ENCODE measurements at places on chromosomes 5 and 9.

DNA sequence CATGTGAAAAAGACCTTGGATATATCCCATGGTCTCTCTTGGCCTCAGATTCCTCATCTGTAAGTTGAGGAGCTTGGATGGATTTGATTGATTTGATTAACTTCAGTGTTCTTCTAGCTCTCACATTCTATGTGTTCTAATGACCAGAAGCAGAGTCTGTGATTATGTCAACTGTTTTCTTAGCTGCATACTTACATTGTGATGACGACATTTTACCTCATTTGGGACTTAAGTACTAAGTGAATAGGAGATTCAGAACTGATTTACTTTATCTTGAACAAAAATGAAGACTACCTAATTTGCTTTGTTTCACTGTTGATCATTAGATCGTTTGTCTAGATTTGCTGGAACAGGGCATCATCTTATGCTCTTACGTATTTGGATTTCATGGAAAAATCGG, 427.7 kb downstream of the SH3GL2 start:
- DNase-seq, result no peak

- no peak for DNase-seq
Observed at GRCh38 chr9:78543353-78543752, 246.4 kb downstream of the PSAT1 start.

DNA sequence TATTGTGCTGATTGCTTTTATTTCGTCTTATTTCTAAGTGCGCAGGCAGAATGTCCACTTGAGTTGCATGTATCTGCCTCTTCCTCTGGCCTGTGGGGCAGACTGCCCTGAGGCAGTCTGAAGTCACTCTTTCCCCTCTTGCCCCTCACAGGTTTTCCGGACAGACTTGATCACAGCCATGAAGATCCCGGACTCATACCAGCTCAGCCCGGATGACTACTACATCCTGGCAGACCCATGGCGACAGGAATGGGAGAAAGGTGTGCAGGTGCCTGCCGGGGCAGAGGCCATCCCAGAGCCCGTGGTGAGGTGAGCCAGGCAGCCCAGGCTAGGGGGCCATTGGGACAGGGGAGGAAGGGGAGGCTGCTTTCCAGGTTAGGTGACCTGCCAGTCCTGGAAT, 26.4 kb downstream of the JADE2 start:
- no peak for DNase-seq

GRCh38 chr5:72281764-72282499, 38.1 kb downstream of the MRPS27 start:
- no peak for DNase-seq

DNA sequence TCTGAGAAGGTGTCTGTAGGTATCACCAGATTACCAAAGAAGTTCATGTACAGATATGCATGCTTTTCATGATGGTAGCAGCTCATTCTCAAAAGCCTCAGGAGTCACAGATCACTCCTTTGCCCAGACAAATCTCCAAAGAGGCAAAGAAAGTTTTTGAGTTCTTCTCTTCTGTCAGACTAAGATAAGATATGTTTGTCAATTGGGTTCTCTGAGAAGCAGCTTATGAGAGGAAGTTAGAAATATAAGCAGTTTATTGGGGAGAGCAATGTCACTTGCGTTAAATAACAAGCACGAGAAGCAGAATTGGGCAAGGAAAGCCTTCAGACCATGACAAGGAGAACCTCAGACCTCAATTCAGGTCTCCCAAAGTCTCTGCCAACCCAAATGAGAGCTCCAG, 219.2 kb upstream of the KLF4 start:
- DNase-seq, result no peak

- DNase-seq, result no peak
Observed at GRCh38 chr5:133873449-133873848, 95.0 kb downstream of the C5orf15 start.

DNA sequence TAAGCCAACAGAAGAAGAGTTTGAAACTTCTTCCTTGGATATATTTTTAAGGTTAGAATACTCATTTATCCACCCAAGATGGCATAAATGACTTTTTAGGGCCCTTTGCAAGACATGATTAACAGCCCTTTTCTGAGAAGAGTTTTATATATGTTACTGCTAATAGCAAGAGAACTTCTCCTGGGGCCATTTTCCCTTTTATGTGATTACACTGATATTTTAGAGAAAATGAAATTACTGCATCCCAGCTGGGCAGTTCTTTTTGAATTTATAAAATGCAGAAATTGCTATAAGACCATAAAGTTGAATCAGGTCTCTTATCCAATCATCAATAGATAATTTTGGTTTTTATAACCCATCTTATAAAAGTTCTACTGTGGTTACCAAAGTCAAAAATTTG, 161.3 kb upstream of the RFX3 start:
- DNase-seq, result no peak

DNA sequence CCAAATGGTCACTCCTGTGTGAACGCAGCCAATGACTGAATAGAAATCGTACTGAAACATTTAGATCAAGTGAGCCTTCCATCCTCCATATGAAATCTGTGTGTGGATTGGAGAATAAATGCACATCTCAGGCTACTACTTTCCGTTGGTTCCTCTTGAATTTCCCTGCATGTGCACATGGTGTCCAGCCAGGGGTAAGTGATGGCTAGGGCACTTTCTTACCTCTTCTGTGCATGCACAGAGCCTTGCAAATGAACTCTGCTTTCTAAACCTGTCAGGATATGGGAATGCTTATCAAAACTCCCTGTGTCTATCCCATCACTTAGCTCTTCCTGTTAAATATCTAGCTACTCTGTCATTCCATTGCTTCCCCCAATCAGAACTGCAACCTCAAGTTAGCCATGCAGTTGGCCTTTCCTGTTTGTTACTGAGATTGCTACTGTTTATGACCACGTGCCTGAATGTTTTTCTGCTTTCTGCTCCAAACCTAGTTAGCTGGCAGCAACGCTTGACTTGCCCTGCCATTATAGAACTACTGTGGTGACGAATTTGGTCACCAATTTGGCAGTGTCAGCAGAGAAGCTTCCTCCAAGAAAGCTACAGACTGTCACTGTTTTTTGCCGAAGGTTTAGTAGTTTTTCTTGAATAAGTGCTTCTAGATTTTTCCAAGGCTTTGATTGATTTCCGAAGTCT, 661.6 kb downstream of the LRRC70 start:
- no peak for DNase-seq

DNA sequence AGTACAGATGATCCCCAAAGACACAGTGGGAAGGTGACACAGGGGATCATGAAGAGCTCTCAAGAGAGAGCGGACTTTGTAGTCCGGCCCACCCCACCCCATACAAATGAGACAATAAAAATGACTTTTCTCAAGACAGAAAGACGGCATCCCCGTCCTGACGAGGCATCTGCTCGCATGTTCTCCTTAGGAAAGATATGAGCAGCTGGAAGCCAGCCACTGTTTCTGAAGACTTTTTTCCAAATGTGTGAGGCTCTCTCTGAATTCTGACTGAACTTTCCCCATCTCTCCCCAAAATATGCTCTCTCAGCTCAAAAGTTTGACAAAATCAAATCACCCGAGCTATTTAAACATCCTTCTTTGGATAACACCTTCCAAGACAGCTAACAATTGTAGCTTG, 105.2 kb downstream of the RFK start:
- no peak for DNase-seq

DNA sequence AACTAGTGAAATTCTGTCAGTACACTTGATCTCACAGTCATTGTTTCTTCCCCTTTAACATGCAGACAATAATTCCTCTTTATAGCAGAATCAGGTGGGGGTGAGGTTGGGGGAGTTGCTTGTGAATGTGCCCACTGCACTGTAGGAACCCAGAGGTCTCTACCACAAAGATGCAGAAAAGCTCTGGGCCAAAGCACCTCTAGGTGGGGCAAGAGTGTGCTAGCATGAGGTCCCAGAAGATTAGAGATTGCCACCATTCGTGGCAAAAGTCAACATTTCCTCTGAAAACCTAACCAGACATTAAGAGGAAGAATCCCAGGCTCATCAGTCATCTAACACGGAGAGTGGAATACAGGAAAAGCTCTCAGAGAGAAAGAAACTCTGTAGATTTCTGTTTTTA, 74.5 kb downstream of the PTCD2 start:
- DNase-seq, result peak; percentile 7

DNA sequence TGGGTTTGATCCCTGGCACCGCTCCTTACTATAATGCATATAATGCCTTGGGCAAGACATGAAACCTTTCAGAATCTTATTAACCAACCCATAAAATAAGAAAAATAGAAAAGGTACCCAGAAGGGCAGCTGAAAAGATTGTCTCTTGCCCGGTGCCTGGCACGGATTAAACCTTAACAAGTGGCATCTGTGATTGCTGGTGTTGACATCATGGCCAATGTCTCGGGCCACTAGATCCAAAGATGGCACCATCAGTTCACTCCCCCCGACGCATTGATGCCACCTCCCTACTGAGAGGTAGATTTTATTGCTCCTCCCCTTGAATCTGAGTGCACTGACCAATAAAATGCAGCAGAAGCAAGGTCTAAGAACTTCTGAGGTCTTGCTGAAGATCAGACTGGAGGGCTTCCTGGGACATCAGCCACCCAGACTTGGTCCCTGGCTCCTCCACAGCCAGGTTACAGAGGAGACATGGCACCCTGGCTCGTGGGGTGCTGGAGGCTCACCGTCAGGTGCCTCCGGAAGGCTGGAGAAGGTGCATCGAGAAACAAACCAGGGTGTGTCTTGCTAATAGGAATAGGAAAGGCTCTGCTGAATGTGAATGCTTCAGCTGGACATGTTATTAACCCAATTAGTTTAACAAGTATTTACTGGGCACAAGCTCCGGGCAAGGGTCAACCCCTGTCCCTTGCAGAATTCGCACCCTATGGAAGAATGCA, 80.0 kb upstream of the COL5A1 start:
- no peak for DNase-seq

DNA sequence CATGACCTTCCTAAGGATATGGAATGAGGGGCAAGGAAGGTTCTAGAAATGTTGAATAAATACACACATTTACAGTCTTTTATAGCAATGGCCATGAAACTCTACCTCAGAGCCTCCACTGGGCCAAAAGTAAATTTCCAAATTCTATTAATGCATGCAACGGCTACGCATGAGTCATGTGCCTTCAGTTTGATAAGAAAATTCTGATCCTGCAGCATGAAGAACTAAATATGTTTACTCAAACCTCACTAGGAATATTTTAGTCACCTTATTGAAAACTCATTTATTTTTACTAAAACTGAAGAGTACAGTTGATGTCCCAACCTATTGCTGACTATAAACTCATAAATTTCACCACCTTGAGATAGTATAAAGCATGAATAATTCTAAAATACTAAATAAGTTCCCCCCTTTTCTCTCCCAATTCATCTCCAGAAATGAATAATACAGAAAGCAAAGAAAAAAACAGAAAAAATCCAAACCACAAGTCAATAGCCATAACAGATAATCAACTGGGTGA, 92.4 kb downstream of the GNAQ start:
- no peak for DNase-seq

DNA sequence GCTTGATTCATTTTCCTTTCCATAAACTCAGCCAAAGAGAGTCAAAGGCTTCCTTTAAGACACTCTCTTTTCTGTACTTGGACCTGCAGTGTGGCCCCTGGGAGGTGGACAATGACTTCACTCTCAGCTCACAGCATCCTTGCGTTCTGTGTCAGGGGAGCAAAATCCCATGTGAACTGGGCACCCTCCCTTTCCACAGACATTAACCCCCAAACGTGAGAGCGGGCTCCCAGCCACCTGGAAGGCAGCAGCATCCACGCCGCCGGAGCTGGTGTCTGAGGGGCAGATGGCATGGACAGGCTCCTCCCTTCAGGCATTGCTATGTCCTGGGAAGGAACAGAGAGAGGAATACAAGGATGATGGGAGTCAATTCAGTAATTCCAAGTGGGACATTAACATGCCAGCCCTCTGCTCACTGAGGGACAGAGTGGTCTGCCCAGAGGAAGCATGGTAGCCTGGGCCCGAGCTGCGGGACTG, 39.5 kb downstream of the TRIP13 start:
- DNase-seq, result no peak

DNA sequence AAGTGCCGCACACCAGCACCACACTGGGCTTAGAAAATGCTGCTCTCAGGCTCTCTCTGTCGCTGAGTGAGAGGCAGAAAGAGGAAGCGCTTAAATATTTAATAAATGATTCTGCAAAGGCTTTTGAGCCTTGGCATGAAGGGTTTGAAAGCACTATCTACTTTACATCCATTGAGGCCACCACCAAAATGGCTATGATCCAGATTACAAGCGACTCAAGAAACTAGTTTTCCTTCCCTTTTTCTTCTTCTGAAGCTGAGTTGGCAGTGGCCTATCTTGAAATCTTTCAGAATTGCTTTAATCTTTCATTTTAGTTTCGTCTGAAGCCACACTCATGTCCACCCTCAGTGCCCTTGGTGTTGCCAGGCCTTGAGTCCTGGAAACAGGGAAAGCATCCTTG, 59.5 kb downstream of the EBF1 start:
- no peak for DNase-seq

- DNase-seq, result no peak
Observed at GRCh38 chr9:29063031-29063430, 1489.8 kb upstream of the C9orf72 start.

DNA sequence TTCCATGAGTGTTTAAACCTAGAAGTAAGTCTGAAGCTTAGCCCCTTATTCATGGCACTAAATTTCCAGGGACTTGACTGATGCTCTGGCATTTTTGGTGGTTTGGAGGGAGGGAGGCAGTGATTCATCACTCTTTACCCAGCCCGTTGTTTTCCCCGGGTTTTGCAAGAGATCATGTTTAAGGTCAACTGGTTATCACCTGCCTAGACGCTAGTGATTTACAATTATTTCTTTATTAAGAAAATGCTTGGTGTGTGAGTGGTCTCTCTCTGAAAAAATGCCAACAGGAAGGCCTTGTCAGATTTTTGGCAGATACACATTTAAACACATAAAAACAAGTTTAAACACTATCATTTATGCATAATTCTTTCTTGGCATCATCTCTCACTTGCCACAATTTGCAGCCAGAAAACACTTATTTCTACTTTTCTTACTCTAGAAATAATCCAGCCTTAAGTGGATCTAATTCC, 737.9 kb upstream of the ZNF608 start:
- DNase-seq, result peak; percentile 7

DNA sequence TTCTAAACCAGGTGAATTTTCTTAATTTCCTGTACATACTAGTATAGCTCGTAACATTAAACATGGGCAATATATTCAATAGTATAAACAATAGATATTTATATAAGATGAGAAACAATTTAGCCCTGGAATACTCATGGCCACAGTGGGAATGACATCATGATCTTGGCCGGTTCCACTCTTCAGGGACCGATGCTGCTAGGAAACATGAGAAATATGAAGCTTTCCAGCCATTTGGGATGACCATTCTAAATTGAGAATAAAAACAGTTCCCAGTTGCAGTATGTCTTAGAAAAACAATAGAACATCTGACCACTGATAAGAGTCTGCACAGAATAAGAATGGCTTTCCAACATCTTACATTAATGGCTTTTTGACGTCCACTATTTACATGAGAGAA, 33.3 kb upstream of the SLCO6A1 start:
- no peak for DNase-seq
